Stimulated activated CD8-positive, alpha-beta memory T cell treated with anti-CD3 and anti-CD28 coated beads, Interleukin-4, amount 100 ng/mL, for 4 hours (primary cell): ENCODE measurements at places on chromosomes 7 and 10.

DNA sequence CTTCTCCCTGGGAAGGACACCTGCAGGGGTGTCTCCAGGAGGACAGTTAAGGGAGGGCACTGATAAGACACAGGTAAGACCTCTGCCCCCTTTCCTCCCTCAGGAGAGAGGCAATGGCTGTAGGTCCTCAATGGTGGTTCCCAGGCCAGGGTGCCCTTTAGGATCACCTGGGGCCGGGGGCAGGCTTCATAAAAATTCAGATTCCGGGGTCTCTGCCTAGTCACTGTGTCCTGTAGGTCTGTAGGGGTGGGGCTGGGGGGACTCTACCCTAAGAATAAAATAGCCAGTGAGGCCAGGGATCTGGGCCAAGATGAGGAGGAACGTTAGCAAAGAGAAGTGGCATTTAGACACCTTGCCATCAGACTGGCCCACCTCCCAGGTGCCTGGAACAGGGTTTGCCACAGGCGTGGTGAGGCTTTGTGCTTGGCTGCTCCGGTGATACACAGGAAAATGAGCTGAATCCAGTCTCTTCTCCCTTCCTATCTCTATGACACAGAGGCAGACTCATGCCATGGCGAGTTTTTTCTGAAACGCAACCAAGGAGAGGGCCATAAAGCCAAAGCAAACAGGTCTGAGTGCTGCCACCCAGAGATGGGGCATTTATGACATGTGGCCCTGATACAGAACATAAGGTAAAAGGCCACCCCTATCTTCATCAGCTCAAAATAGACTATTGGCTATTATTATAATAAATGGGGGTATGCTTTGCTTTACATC, 52.6 kb downstream of the SH3PXD2A start:
- DNase-seq, result no peak

DNA sequence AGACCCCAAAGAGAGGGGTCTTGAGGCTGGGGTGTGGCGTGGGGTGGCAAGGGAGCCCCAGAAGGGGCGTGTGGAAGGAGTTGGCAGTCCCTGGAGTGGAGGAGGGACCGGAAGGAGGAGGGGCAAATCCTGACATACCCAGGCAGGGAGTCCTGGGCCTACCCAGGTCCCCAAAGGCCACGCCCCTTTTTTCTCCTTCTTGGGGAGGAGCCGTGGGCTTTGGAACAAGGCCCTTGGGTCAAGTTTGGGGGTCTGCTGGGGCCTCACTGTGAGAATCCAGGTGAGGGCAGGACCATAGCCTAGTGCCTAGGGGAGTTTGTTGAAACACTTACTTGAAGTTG, 1.2 kb upstream of the SMARCD3 start:
- no peak for DNase-seq

DNA sequence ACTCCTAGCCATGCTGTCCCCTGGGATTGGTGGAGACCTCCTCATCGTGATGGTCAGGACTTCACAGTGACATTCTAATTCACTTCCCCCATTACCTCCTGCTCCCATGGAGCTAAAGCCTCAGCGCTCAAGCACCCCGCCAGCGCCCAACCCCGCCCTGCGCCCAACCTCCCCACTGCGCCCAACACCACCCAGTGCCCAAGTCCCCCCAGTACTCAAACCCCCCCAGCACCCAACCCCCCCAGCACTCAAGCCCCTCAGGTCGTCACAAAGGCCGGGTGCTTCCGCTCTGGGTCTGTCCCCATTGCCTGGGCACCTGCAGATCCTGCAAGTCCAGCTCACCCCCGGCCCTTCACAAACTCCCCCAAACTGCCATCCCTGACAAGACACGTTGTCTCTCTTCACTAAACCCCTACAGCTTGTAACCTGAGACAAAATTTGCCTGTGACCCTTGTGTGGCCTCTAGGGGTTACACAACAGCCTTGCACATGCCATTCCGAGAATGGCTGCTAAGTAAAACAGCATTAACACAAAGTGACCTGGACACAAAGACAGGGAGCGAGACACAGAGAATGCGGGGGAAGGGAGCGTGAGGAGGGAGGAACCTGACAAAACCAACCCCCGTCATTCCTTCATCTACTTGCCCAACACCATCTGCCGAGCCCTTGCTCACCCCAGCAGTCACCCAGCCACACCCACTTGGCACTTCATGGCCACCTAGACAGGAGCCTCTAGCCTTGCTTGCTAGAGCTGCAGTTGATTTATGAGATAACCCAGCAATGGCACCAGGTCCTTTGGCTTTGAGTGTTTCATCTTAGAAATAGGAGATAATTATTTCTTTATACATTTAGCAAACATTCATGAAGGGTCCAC, 107.8 kb downstream of the ADARB2 start:
- no peak for DNase-seq

GRCh38 chr10:5036511-5036910, 32.9 kb upstream of the AKR1C2 start:
- no peak for DNase-seq

DNA sequence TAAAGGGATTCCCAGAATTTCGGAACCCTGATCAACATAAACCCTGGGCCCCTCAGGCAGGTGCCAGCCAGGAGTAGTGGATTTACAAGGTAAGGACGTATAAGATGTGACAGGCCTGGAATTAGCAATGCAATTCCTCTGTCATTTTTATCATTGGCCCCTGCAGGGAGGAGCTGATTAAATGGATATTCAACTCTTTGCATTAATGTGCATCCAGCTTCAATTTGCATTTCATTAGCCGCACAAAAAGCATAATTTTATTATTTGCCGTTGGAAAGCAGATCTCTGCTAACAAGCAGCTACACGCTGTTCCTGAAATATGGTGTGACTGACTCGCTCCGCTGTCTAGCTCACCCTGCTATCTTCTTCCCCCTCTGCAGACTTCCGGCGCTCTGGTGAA, 195.8 kb downstream of the RPS24 start:
- no peak for DNase-seq

DNA sequence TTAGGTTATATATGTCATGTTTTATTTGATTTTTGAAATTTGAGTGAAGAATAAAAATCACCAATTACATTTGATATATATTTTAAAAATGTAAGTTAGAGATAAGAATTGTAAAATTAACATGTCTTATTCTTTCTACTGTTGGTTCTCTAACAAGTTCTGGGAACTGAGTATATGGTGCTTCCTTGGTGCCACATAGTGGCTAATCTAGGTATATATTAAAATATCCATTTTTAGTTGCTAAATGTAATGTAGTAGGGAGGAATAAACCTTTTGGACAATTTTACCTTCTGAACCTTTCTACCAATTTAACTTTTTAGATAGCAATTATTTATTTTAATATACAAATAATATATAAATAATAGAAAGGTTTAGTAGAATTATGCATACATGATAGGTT, 17.5 kb downstream of the CFAP69 start:
- no peak for DNase-seq

- DNase-seq, result peak; percentile 28
Measured at GRCh38 chr10:28393956-28394568, 91.2 kb upstream of the MPP7 start.

- no peak for DNase-seq
Measured at GRCh38 chr7:127107601-127108007, 145.1 kb downstream of the GRM8 start.

- DNase-seq, result no peak
Measured at GRCh38 chr7:21507627-21508343, 35.1 kb upstream of the DNAH11 start.

DNA sequence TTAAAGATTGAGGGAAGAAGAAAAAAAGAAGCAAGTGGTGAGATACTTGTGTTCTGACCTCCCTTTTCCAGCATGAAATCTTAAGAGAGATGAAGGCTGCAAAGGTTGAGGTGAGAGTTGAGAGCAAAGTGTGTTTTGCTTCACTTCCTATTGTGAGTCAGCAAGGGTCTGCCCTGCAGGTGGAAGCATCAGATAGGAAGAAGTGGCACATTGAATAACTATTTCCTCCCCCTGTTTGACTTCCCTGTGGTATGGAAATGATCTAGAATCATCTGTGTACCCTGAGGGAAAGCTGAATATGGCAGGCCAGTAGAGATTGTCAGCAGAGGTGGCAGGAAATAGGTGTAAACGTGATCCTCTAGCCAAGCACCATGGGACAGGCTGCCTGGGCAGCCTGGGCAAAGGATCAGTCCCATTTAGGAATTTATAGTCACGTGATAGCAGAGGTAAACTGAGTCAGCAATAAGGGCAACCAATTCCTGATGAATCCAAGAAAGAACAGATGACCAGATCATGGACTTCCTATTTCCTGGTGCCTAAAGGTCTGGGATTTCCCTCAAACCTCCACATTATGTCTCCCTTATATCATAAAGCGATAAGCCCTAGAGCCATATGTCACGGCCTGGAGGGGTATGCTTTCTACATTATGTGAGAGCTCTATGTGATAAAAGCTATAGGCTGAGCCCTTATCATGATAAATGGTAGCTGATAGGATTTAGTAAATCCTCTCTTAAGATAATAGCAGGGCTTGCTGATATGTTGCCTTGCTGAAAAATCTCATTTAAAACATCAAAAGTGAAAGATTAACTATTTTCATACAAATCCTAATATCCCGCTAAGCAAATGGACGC, 287.0 kb downstream of the MDFIC start:
- DNase-seq, result no peak

GRCh38 chr10:124963866-124964720, 22.2 kb downstream of the ZRANB1 start:
- DNase-seq, result no peak

- no peak for DNase-seq
Measured at GRCh38 chr7:152904698-152905097, 145.1 kb downstream of the ACTR3B start.

GRCh38 chr7:141232286-141233051, 158.6 kb downstream of the TMEM178B start:
- DNase-seq, result no peak

- DNase-seq, result no peak
Measured at GRCh38 chr10:99740933-99741559, 9.0 kb downstream of the CUTC start.

GRCh38 chr7:66206119-66206933, 1.2 kb downstream of the TPST1 start:
- no peak for DNase-seq

- no peak for DNase-seq
Measured at GRCh38 chr10:102660888-102661657, 16.8 kb downstream of the TRIM8 start.

DNA sequence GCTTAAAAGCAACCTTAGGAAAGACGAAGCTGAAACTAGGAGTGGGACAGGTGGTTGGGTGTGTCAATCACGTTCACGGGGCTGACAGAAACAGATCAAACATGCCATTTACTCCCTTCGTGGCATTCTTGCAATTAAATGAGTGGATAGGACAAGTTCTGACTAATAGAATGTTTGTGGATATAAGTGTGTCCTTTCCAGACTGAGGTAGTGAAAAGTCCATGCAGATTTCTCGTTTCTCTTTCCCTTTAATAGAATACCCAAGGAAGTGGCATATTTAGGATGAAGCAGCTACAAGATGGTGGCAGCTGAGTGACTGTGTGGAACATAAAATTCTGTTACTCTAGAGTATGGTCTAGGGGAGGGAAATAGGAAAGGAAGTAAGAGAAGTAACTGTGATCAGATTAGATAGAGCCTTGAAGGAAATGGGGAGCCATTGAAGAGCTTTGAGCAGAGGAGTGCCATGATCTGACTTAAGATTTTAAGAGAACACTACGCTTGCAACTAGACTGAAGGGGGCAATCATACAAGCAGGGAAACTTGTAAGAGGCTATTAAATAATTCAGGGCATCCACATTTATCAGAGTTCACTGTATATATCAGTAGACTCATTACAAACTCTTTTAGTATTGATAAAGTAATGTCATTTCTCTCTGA, 46.3 kb upstream of the HYAL4 start:
- DNase-seq, result no peak

GRCh38 chr10:95242581-95243317, 48.1 kb downstream of the PDLIM1 start:
- no peak for DNase-seq

- DNase-seq, result no peak
Measured at GRCh38 chr10:112913255-112913654, 36.8 kb upstream of the TCF7L2 start.

GRCh38 chr7:114879554-114879953, 42.3 kb upstream of the MDFIC start:
- no peak for DNase-seq

GRCh38 chr7:140593672-140593982, 47.0 kb downstream of the DENND2A start:
- no peak for DNase-seq

- DNase-seq, result no peak
Measured at GRCh38 chr7:80665526-80665925, 27.1 kb downstream of the CD36 start.

- DNase-seq, result no peak
Measured at GRCh38 chr10:124829447-124830115, 28.0 kb downstream of the ABRAXAS2 start.

DNA sequence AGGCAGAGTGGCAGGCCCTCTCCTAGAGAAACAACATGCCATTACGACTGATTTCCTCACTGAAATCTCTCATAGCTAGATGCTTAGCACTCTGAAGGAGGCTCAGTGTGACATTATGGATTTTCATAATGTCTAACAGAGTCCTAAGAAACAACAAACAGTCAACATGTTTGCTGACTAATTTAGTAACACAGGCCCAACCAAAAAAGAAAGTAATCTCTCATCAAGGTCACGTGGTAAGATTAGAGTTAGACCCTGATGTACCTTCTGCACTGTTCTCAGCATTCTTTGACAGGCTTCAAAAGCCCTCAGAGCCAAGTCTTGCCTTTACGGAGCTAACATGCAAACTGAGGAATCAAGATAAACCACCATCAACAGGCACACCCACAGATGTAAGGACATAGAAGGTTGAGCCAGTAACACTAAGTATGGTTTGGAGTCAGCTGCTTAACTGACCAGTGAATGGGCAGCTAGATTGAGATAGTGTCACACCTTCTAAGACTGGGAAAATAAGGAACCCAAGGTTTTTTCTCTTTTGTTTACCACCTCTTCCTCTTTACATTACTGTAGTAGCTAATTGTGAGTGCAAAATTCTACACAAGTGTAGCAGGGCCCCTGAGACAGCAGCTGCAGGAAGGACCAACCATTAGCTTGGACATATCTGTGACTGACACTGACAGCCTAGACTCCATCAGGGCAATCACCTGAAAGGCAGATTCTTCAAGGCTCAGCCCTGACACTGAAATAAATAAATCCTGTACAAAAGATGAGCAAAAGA, 15.3 kb upstream of the KCNIP2 start:
- DNase-seq, result no peak

GRCh38 chr10:26335574-26336093, 102.5 kb upstream of the APBB1IP start:
- DNase-seq, result no peak

- no peak for DNase-seq
Measured at GRCh38 chr7:115368998-115369397, 447.1 kb downstream of the MDFIC start.

DNA sequence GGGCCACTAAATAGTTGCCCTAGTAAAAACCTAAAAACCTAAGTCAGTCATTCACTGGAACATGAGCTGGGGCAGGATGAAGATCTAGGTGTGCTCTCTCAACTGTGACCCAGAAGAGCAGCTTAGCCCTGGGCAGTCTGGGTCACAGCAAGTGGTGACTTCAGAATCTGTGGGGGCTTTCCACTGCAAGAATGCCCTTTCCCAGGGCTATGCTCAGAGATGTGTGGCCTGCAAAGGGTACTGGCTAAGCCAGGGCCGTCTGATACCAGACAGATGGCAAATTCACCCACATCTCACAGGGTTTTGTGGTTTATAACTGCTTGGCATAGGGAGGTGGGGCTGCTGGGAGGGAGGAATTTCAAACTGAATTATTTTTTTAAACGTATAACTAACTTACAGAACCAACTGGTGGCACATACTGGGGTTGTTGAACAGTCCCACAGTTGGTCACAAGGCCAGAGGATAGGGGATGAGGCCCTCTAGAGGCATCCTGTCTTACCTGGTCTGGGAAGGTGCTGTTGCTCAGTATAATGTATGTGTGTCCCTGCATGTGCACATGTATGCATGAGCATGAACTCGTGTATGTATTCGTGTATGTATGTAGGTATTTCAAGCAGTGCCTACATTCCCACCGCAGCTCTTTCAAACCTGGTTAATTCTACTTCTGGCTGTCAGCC, 63.2 kb downstream of the PRPF18 start:
- no peak for DNase-seq
